ENCODE measurements at places on chromosomes 2 and 18.
A peak's percentile ranks its signal among the peaks of the same experiment; 100 is the strongest.

DNA sequence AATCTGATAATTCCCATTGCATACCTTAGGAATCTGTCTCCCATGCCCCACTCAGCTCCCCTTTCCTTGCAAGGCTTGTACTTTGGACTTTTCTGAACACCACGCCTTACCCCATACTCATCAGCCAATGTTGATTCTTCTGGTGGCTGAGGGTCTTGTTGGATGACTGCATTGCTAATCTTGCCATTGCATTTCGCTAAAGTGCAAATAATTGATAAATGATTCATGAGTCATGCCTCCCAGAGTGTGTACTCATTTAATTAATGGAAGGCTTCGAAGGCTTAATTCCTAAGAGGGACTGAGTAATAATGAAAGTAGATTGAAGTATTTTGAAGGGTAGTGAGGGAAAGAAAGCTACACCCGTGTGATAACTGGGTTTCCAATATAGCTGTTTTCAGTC is 28.0 kb upstream of the PPP1R1C start:
- DNase-seq, result no peak

DNA sequence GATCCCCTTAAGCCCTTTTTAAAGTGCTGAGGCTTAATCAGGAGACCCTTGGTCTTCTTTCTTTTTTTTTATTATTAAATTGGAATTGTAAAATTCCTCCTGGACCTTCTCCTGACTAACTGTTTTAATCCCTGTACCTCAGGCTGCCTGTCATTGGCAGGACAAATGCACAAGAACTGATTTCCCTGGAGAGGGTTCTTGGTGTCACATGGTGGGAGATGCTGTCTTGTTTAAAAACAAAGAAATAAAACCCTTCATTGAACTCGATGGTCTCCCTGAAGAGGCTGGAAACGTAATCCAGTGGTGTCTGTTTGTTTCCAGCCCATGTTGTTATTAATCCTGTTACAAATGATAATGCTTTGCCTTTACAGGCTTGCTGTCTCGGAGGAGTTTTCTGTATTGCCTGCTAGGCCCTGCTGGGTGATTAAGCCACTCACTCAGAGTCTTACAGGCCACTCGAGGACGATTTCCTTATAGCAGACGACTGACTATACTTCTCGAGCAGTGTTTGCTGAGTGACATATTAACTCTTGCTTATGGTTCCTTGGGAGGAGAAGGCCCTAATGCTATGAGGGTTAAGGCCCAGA is 100.5 kb upstream of the MGAT5 start:
- no peak for DNase-seq

- DNase-seq, result no peak
Observed at GRCh38 chr2:125264453-125264852, 1239.4 kb downstream of the CNTNAP5 start.

DNA sequence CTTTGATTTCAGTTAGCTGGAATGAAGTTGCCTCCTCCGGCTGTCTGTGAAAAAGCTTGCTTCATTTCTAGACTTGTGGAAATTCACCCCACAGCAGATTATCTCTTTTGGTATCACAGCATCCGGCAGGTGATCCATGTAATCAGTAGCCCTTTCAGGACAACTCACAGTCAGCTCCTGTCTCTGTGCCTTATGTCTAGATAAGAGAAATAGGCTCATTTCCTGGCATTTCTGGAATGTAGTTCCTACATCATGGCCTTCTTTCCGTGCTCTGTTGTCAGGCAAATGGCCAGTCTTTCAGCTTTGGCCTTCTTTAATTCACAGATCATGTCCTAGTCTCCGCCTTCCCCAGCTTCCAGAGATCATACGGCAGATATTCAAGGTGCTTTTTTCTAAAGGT is 455.4 kb downstream of the NUP35 start:
- no peak for DNase-seq

- no peak for DNase-seq
Observed at GRCh38 chr2:144429396-144430112, 90.4 kb downstream of the ZEB2 start.

GRCh38 chr2:85584857-85585780 is 888 bp downstream of the VAMP5 start:
- DNase-seq, result no peak

GRCh38 chr2:54574107-54574859 is 118.2 kb downstream of the SPTBN1 start:
- no peak for DNase-seq

DNA sequence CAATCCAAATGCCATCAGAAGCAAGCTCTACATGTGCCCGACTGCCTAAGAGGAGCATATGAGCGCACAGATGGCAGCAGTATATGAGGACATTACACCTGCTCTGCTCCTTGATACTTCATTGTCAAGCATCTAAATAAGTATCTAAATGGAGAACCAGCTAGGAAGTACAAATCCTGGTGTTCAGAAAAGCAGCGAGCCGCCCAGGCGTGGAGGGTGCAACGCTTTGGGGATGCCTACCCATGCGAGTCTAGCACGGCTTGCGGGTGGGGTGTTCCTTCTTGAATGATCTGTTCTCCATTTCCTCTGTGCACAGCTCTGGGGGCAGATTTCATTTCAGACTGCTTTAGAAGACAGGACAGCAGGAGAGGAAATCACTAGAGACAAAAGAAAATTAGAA is 63.0 kb upstream of the BCL2L11 start:
- DNase-seq, result no peak

- no peak for DNase-seq
Observed at GRCh38 chr2:120108049-120108448, 95.2 kb downstream of the EPB41L5 start.

- DNase-seq, result peak; percentile 68
Observed at GRCh38 chr18:45775241-45775676, 50.2 kb upstream of the SIGLEC15 start.

- DNase-seq, result no peak
Observed at GRCh38 chr18:49177812-49178211, 227.0 kb upstream of the SMAD7 start.

DNA sequence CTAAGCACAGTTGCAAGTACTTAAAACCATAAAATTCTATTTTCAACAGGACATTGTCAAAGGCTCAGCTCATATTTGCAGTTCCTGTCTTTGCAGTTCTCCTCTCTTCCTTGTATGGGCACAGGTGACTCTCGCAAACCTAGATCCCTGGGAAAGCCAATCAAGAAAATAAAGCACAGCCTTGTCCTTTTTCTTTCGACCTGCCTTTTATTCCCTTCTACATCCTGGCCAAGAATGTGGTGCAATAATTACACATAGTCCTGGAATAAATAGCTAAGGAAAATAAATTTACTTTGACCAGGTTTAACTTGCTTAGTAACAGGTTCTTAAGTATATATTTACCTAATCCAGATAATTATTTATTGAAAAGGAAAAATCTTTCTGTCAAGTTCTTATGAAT is 20.2 kb downstream of the ATG16L1 start:
- DNase-seq, result no peak

- no peak for DNase-seq
Observed at GRCh38 chr18:35189510-35189909, 51.3 kb upstream of the ZNF397 start.

GRCh38 chr2:171522788-171523087 is 464 bp downstream of the CYBRD1 start:
- DNase-seq, result no peak

GRCh38 chr2:97983698-97984097 is 12.1 kb downstream of the TMEM131 start:
- DNase-seq, result no peak

DNA sequence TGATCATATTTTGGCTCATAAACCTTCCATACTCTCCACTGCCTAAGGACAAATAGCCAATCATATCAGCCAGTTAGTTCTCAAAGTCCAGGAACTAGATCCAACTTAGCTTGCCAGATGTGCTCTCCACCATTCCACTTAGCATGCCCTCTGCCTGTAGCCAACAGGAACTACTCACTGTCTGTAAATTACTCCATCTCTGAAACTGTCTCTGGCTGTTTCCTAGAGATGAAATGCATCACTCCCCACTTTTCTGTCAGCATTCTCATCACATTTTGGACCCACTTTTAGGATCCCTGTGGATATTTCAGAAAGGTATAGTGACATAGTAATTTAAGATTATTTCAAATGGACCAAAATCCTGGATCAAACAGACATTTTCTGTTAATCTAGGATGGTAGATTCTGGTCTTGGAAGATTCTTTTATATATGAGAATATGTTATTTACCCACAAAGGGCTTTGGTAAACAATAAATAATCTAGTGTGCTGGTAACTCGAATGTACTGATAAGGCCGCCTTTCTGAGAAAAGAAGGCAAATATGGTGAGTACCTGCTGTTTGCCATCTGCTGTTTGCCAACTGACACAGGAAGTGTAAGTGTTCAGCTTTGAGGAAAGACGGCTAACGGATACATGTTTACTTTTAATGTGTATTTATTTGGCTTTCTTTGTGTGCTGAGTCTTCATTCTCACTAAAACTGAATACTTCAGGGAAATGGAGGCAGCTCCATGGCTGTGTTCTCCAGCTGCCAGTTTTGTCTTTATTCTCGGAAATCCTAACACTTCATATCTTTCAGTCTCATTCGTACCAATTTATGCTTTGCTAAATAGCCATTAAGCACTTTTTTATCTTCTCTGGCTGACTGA is 79.5 kb downstream of the EVA1A start:
- DNase-seq, result no peak

GRCh38 chr2:216768908-216769411 is 73.6 kb upstream of the IGFBP5 start:
- no peak for DNase-seq

- no peak for DNase-seq
Observed at GRCh38 chr2:190836767-190837166, 43.9 kb upstream of the GLS start.

DNA sequence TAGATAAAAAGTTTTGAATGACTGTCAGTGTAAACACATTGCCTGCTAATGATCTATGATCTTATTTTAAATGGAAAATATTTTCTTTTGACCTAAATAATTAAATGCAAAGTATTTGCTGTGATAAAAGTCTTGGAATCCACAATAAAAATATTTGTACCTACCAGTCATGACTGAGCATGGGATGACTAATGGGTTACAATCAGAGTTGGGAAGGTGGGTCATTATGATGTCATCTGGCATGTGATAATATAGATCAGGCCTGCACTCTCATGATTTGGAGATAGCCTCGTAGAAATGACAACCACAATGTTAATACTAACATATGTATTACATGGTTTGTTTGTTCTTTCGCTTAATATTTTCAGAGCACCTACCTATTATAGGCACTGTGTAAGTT is 848.8 kb upstream of the KLHL29 start:
- no peak for DNase-seq

DNA sequence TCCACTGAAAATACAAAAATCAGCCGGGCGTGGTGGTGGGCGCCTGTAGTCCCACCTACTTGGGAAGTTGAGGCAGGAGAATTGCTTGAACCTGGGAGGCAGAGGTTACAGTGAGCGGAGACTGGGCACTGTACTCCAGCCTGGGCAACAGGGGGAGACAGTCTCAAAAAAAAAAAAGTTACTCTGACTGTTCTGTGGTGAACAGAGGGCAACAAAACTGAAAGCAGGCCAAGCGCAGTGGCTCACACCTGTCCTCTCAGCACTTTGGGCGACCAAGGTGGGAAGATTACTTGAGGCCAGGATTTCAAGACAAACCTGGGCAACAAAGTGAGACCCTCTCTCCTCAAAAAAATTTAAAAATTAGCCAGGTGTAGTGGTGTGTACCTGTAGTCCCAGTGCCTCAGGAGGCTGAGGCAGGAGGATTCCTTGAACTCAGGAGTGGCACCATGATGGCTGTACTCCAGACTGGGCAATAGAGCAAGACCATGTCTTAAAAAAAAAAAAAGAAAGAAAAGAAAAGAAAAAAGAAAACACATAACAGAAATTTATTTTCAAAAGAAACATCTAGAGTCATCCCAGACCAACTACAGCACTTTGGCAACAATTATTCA is 13.6 kb upstream of the RTN4 start:
- DNase-seq, result no peak

- no peak for DNase-seq
Observed at GRCh38 chr2:236264256-236264655, at the start of gene ASB18. Gene ASB18, minus strand, starts transcription at chr2:236264406. Its CDS starts 61 bp downstream, at chr2:236264345.

DNA sequence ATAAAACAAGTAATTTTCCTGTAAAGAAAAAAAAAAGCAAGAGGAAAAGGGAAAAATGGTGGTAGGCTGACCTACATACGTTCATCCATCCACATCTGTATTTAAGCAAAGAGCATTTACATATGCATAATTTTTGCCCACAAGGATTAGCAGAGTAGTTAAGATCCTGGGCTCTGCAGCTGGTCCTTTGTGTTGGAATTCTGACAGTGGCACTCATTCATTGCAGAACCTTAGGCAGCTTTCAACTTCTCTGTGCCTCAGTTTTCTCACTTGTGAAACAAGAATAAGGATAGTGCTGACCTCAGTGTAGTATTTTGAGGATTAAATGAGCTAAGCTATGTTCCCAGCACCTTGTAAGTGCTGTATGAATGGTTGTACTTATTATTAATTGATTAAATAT is 211.3 kb downstream of the ARL4C start:
- DNase-seq, result no peak

DNA sequence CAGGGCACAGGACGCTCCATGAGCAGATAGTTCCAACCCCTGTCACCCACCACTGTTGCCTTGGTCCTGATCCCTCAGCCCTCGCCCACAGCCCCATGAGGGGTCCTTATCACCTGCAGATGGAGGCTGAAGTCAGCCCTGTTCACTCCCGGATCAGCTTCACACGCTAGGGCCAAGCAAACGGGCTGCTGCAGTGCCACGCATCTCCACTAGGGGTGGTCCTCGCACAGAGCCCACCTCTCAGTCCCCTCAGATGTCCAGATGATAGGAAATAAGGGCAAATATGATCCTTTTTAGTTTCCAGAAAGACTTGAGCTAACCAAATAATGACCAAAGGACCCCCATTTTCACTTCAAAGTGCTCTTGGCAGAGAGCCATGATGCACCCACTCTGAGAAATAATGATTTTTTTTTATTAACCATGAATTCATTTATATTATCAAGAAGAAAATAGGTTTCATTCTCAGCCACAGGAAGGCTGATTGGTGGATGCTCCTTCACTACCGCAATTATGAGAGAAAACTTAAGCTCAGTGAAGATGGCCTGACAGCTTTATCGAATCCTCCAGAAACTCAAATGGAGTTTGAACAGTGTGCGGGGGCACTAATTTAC is 71.9 kb upstream of the KLHL29 start:
- peak; percentile 10 for DNase-seq

DNA sequence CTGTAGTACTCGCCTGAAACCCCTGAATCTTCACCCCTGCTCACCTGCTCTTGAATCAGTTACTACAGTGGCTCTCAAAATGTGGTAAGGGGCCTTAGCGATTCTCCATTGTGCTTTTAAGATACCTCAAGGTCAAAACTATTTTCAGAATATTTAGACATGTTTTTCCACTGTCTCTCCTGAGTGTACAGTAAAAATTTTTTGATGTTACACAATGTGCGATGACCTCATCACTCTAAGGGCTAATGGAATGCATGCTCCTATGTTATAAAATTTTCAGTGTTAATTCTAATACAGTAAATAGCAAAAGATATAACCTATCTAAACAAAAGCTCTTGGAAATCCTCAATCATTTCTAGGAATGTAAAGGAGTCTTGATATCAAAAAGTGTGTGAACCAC is 336.9 kb upstream of the PKDCC start:
- no peak for DNase-seq

DNA sequence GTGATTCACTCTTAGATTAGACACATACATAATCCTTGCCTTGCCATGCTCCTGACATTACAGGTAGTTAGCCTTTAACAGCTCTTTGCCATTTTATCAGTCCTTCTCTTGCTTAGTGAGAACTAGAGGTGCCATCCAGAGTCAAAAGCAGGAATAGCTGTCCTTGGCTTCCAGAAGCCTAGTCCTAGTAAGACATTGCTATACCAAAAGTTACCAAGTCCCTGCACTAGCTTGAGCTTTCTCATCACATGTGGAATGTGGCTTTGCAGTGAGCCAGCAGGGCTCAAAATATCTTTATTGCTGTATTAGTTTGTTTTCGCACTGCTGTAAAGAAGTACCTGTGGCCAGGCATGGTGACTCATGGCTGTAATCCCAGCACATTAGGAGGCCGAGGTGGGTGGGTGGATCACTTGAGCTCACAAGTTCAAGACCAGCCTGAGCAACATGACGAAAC is 104.7 kb upstream of the NOSTRIN start:
- no peak for DNase-seq

Measured in stimulated activated CD4-positive, alpha-beta T cell treated with anti-CD3 and anti-CD28 coated beads, Interleukin-12 subunit alpha, Interleukin-12 subunit beta, amount 100 ng/mL, for 4 hours (primary cell).